ENCODE measurements at places on chromosomes 7 and 10.

GRCh38 chr7:55369427-55370400 is 4.6 kb downstream of the LANCL2 start:
- DNase-seq, result peak; percentile 32

DNA sequence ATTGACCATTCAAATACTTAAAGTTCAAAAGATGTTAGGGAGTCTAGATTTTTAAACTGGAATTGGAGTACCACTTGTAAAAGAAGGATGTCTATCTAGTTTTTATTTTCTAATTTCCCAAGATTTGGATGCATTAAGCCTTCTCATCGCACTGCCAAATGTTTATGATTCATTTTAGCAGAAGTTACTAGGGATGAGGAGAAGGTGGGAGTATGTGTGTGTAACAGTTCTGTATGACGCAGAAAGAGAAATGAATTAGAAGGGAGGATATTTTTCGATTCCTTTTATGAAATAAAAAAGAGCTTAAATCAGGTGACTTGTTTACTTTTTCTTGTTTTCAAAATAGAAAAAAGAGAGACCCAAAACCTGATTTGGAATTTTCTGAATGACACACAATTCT is 6.8 kb upstream of the SLK start:
- no peak for DNase-seq

DNA sequence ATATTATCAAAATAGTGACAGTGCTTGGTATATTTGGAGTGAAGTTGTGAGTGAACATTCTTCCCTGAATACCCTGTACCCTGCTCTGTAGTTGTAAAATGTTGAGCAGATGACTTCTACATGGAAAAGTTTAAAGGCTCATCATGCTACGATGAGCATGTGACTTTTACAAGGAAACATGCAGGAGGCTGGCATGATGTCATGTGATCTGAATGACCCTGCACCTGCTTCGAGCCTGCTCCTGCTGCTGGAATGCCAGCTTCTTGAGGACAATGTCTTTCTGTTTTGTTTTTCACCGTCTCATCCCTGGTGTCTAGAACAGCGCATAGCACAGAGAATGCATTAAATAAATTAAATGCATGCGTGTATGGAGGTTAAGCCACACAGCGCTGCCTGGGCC is 5.4 kb upstream of the INPP5A start:
- no peak for DNase-seq

- DNase-seq, result no peak
These were observed 6.2 kb downstream of the GPRIN2 start for GRCh38 chr10:46550076-46550790.

- no peak for DNase-seq
These were observed 30.4 kb upstream of the SHH start for GRCh38 chr7:155842496-155843265.

DNA sequence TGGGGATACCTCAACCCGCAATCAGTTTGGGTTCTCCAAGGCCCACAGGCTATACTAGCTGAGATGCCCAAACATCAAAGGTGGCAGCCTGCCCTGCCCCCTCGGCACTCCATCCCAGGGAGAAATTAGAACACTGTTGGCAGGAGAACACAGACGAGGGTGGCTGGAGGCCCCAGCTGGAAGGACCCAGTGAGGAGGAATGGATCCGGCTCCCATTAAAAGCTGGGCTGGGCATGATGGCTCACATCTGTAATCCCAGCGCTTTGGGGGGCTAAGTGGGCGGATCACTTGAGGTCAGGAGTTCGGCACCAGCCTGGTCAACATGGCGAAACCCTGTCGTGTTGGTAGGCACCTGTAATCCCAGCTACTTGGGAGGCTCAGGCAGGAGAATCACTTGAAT is 199.9 kb upstream of the GNAI1 start:
- no peak for DNase-seq

DNA sequence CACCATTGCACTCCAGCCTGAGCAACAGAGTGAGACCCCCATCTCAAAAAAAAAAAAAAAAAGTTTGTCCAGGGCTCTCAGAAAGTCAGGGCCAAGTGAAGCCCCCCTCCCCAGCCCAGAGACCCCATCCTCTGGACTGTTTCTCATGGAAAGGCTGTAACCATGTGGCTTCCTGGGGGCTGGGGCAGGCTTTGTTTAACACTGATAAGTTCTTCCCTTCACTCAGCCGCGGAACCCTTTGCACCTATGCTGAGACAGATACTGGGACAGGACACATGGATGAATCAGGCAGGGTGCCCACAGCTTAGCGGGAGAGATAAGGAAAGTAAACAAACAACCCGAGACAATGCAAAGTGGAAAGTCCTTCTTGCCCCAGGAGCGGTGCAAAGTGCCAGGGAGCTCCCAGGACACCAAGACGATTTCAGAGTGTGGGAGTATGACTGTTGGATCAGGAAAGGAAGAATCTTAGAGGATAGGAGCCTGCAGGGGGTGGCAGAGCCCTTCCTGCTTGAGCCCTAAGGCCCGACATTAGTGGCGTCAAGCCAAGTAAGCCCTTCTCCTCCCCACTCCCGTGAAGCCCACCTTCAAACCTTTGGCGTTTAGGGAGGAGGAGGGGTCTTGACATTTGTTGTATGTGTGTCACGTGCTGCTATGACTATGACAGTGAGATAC is 11.6 kb downstream of the MLXIPL start:
- DNase-seq, result peak; percentile 46

DNA sequence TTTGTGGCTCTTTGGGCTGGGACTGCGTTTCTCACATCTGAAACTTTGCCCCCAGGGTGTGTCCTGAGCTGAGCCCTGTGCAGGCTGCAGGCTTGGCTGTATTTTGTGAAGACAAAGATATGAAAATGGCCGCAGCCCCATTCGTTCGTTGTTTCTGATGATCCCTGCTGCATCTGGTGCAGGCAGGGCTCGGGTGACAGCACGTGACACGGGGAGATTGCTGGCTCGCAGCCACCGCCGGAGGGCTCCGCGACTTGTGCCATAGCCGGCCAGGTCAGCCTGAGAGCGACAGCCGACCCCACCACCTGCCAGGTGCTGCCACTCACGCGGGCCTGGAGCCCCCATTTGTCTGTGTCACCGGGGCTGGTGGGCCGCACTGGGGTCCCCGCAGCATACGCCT is 81.3 kb downstream of the ZRANB1 start:
- no peak for DNase-seq

- no peak for DNase-seq
These were observed 32.3 kb upstream of the SHH start for GRCh38 chr7:155844526-155844925.

- DNase-seq, result no peak
These were observed 76.4 kb downstream of the CTTNBP2 start for GRCh38 chr7:117796889-117797288.

- no peak for DNase-seq
These were observed 2.2 kb upstream of the AKR1C4 start for GRCh38 chr10:5194431-5194830.

DNA sequence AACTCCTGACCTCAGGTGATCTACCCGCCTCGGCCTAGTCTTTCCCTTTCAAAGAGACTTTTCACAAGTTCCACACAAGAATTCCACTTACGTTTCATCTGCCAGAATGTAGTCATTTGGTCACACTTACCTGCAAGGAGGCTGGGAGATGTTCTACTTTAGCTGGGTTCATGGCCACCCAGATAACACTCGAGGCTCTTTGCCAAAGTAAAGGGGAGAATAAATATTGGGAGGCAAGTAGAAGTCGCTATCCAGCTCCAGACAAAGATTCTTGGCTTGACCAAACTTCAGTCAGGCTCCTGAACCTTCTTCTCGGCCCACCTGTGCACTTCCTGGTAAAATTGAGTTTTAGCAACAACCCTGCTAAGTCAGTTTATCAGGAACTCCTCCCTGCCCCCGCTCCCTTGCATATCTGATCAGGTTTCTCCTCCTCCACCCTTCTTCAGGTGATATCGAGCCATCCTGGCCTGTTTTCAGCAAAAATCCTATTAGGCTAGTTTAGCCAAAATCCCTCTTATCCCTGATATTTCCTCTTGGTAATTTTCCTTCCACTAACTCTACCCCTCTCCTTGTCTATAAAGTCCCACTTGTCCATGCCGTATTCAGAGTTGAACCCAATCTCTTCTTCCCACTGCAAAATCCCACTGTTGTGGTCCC is 25.1 kb upstream of the SAMD8 start:
- DNase-seq, result no peak

DNA sequence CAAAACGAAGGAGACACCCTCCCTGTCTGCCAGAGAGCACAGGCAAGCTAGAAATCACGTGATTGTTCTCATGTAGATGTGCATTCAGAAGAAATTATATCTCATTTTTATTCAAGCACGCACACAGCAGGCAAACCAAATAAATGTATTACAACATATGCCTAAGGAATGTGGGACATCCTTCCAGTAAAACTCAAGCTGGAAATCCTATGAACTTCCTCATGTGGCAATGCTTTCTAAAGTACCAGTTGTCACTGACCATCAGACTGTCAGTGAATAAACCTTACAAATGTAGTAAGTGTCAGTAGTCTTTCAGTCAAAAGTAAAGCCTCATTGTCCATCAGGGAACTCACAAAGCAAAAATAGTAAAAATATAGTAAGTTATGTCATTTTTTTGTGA is 350.1 kb upstream of the POM121L12 start:
- no peak for DNase-seq

DNA sequence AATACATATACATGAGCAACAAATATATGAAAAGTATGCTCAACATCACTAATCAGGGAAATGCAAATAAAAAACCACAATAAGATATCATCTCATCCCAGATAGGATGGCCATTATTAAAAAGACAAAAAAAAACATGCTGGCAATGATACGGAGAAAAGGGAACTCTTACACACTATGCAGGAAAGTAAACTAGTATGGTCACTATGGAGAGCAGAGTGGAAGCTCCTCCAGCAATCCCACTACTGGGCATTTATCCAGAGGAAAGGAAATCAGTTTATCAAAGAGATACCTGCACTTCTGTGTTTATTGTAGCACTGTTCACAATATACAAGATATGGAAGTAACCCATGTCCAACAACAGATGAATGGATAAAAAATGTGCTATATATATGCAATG is 217.5 kb downstream of the SDK1 start:
- DNase-seq, result peak; percentile 48

- no peak for DNase-seq
These were observed 6.1 kb downstream of the LRRN3 start for GRCh38 chr7:111096997-111097396.

DNA sequence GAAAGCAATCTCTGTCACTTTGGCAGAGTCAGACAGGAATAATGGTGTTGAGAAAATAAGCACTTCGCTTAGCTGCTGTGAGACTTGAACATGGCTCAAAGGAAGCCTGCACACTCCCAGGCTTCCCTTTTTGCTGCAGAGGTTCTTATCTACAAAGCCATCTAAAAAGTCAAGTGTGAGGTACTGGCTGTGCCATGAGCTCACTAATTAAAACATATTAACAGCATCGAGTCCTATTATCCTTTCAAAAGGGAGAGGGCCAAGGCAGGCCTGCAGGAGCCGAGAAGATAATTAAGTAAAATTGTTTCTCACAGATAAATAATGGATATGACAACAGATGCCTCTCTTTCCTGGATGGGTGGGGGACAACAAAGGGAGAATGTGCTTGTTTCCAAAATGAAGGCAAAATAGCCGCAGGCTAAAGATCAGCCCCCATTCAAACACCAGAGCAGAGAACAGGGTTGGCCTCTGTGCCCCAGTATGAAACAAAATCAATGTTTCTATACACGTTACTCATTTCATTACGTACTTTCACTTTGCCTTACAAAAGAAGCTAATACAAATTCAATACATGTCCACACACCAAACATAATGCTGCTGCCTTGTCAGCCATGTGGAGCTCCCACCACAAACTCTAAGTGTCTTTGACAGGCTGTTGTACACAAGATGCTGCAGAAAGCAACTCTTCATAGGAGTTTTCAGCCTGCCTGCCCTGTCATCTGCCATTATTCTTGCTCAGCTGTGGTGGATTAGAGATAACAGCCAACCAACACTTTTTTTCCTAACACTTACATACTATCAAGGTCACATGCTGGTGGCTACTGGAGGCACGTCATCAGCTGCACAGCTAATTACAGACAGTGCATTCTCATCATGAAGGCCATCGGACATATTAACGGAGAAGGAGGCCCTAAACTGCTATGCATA is 55.3 kb downstream of the ELAPOR2 start:
- DNase-seq, result no peak

DNA sequence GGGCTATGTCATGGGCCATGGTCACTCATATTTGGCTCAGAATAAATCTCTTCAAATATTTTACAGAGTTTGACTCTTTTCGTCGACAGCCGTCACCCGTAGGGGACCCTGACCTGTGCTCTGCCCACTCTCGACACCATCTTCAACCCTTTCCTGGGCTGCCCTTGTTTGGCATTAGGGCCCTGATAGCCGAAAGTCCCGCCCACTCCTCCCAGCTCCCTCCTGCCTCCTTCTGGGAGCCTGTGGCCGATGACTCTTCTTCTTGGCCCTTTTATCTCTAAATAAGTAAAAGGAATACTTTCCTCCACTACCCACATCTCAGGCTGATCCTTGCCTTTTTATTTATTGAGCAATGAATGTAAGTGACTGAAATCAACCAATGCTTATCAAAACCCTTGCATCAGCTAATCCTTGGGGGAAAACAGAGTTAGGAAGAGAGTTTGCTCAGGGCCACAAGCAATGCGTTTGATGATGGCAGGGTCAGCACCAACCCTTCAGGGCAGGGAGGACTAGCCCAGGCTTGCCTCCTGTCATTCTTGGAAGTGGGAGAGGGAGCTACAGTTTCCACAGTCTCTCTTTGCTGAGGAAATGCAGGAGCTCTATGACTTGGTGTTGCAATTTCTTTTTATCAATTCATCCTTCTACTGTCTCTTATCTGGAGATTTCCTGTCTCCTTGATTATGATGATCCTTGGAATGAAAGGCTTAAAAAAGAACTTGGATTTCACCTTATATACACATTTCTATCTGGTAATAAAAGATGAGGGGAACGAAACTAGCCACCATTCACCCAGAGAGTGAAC is 218.2 kb upstream of the PODXL start:
- DNase-seq, result peak; percentile 48

- DNase-seq, result no peak
These were observed 130.5 kb upstream of the PRSS1 start for GRCh38 chr7:142618655-142619351.

GRCh38 chr7:138142583-138143201 is 66.4 kb downstream of the AKR1D1 start:
- DNase-seq, result no peak

- DNase-seq, result peak; percentile 5
These were observed 60.4 kb downstream of the INPP5F start for GRCh38 chr10:119786117-119786769.

DNA sequence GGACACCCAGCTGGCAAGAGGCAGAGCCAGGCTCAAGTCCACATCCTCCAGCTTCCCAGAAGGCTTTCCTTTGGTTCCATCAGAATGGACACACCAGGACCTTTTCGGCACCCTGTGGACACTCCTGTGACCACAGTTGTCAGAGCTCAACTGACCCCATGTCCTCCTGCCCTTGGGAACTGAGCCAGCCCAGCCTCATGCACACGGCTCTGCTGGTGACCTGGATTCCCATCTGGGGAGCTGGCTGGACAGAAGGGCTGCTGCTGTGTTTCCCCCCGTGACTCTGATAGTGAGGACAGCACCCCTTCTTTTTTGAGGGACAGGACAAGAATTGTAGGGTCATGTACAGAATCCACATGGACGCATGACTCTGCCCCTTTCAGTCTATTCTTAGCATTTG is 289.2 kb downstream of the WDR37 start:
- no peak for DNase-seq
